ENCODE measurements at places on chromosomes 2 and 18.

GRCh38 chr2:35708411-35708923, 647.1 kb upstream of the CRIM1 start:
- DNase-seq = no peak

GRCh38 chr2:142140434-142140845, 9.6 kb upstream of the LRP1B start:
- DNase-seq = no peak

GRCh38 chr2:134389381-134389780, 135.5 kb downstream of the MGAT5 start:
- DNase-seq = no peak

- DNase-seq = no peak
Measured at GRCh38 chr2:175575346-175576258, 394.1 kb upstream of the ATP5MC3 start.

DNA sequence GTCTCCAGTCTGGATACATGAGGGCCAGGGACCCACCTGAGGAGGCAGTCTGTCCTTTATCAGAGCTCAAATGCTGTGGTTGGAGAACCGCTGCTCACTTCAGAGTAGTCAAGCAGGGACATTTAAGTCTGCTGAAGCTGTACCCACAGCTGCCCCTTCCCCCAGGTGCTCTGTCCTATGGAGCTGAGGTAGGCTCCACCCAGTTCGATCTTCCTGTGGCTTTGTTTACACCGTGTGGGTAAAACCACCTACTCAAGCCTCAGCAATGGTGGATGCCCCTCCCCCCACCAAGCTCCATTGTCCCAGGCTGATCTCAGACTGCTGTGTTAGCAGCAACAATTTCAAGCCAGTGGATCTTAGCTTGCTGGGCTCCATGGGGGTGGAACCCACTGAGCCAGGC, 731.4 kb upstream of the HS6ST1 start:
- no peak for DNase-seq

- no peak for DNase-seq
Measured at GRCh38 chr18:63237881-63238692, 81.5 kb downstream of the BCL2 start.
